ENCODE measurements at places on chromosomes 3 and 15.

GRCh38 chr3:158074591-158074990 lies 31.6 kb downstream of the SHOX2 start:
- no peak for DNase-seq

DNA sequence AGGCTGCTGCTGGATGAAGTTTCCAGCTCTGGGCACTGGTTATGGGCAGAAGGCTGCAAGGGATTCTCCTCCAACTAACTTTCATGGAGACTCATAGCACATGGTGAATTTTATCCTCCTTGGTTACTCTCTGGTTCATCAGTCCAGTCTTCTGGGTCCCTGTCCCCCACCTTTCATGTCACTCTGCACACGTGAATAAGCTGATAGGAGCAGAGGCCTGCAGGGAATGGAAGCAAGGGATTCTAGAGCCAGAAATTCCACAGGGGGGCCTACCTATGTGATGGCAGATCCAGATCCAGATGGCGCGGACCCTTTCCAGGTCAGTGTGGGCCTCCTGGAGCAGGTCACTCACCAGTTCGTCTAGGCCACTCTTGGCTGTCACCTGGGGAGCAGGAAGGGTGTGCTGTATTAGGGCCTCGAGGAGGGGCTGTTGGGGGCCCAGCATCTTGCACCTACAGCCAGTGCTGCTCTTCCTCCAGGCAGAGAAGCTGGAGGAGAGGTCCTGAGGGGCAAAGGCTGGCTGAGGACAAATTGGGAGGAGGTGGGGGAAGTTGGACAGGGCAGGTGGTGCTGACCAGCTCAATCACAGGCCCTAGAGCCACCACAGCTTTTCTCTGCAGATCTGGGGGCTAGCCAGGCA lies 30.2 kb downstream of the KY start:
- DNase-seq, result no peak

- DNase-seq, result no peak
Measured at GRCh38 chr3:53677413-53677812, 168.8 kb downstream of the CHDH start.

DNA sequence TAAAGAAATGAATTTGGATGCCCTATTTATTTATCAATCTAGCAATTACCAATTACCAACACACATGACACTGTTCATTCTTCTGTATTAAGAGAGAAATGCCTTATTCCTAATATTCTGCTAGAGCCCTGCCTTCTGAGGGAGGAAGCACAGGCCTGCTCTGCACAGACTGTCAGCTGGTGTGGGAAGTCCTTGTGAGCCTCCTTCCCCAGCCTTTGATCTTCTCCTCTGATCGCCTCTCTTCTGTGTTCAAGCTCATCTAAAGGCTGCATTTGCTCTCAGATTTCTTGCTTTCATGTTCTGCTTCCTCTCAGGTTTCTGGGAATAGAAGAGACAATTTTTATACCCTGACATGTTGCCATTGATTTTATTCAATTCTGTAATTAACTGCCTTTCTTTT lies 290.6 kb upstream of the UMPS start:
- no peak for DNase-seq

- no peak for DNase-seq
Measured at GRCh38 chr3:71521940-71522876, 61.3 kb downstream of the FOXP1 start.

- no peak for DNase-seq
Measured at GRCh38 chr3:9301091-9301490, 51.6 kb upstream of the SRGAP3 start.

GRCh38 chr15:72169236-72169920 lies 28.2 kb downstream of the GRAMD2A start:
- no peak for DNase-seq

GRCh38 chr3:134459562-134459961 lies 26.2 kb downstream of the ANAPC13 start:
- no peak for DNase-seq

DNA sequence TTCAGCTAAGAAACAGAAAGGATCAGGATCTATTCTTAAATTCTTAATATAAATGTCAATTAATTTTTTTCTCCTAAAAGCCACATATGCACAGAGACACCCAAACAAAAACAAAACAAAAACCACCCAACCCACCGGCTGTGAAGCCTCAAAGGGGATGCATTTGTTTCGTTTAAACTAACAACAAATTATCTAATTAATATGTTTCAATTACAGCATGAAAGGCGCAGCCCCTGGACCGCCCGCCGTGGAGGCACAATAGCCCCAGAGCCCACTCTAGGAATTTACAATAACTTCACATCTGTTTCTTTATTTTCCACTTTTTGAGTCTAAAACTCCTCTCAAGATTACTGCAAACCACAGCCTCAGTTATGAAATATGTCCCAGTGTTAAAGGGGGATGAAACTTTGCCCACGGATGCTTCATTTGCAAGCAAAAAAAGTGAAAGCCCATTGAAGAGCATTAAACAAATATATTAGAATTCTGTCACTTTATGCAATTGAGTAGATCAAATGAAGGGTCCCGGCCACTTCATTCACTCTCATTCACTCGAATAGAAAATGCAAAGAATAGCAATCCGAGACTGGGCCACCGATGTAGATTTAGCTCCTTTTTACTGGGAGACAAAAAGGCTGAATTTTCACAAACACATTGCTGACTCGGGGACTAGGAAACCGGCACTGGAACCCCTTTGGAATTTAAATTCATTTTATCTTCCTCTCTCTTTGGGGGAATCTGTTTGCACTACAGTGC lies 6.0 kb downstream of the FOXB1 start:
- no peak for DNase-seq

DNA sequence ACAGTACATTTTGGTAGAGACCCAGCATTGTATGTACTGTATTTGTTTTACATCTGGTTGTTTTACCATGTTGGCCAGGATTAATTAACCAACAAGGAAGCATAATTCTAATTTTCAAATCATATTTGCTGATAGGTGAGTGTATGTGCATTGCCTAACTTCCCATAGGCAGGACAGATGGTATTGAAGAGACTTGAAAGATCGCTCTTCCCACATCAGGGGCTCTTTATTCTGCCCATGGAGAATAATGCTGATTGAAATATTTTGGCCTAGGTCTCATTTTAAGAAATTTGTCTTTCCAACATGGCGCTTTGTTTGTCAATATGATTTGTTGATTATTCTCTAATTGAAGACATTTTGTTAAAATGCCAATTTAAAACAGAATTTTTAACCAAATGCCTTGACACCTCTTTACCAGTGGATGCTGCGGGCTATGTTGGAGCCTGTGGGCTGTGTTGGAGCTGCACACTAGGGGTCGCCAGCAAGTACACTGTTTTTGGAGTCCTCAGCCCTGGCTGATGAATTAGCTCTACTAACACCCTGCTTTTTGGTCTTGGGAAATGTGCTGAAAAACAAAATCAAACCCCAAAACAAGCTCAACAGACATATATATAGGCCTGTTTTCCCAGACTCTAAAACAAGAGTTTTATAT lies 5.3 kb downstream of the P2RY12 start:
- DNase-seq, result no peak

DNA sequence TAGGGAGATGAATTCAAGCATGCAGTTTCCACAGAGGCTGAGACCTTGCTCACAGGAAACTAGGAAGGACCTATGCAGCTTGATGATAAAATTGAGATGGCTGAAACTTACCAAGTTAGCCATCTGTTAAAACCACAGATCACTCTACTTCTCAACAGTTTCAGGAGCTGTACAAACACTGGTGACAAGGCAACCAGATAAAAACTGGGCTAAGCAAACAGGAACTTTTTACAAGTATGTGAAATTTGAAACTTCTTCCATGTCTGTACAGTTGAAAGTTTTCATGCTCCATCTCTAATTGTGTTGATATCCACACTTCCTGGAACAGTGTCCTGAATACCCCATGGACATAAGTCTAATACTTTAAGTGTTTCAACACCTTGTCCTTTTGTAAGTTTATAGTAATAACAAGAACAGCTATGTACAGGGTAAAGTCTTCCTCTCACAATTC lies 78.2 kb downstream of the FAIM start:
- DNase-seq, result peak; percentile 4

DNA sequence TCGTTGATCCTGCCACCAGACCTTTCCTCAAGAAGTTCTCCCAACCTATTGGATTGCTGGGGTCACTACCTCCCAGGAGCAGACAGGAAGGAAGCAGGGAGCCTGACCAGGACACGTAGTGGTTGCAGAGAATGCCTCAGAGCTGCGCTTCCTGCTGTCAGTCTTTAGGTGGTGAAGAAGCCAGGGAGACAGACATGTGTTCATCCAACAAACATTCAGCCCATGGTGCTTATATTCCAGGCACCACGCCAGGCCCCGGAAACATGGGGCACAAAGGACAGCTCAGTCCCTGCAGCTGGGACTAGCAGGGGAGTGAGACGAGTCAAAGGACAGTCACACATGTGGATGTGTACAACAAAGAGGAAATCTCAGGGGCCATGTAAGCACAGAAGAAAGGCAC lies 26.0 kb upstream of the CORO2B start:
- DNase-seq, result no peak

DNA sequence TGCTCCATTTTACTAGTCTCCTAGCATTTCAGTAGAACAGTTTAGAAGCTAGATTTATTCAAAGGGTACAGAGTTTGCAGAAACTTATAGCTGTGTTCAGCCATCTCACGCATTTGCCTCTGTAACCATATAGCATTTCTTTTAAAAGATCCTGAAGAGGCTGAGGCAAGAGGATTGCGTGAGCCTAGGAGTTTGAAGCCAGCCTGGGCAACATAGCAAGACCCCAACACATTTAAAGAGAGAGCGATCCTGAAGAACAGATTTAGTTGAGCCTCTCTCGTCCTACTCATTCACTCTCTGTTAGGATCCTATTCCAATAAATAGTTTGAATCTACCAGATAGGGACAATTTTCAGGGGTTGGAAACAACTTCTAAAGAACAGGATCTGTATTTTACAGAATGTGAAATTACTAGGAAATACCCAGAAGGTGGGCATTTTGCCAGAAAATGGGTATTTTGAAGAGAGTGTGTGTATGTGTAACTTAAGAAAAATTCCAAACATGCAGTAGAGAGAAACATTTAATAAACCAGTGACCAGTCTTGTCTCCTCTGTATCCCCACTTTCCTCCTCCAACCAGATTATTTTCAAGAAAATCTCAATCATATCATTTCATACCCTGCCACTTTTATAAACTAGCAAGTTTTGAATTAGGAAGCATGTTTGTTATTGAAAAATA lies 4.5 kb downstream of the EIF3J start:
- DNase-seq, result no peak

DNA sequence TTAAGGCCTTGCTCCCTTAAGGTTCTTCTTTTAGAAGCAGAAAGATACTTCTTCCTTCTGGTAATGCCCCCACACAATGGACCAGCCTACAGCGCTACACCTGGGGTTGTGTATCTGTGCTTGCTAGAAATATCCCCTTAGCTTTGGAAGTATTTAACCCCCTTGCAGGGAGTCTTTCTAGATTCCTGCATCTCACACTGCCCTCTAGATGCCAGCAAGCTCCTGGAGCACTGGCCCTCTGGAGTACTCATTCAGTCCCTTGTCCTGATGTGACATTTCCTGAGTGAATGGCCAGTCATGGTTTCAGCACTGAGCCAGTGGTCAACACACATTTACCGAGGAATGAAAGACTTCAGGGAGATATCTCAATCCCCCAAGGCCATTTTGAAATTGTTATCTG lies 30.4 kb upstream of the RBP2 start:
- no peak for DNase-seq

DNA sequence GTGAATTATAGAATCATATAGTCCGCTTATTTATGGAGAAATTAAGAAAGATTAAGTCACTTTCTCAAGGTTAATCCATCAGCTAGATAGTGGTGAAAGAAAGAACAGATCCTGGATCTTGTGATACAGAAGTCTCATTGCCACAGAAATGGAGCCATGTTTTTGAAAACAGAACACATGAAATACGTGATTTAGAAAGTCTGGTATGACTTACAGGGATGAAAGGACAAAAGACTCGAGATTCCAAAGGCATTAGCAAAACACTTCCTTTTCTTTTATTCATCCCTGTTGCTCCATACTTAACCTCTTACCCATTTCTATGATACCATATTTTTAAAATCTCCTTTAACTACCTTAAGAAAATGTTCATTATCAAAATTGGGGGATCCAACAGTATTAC lies 40.0 kb upstream of the TEX9 start:
- DNase-seq, result no peak

Measured in CD4-positive, alpha-beta T cell treated with Interleukin-21 for 1 hour (primary cell).